ENCODE measurements at places on chromosomes 2 and 18.

- DNase-seq = no peak
Observed at GRCh38 chr2:229679393-229680125, 34.8 kb downstream of the DNER start.

GRCh38 chr2:80748592-80748991 is 444.0 kb upstream of the LRRTM1 start:
- no peak for DNase-seq

DNA sequence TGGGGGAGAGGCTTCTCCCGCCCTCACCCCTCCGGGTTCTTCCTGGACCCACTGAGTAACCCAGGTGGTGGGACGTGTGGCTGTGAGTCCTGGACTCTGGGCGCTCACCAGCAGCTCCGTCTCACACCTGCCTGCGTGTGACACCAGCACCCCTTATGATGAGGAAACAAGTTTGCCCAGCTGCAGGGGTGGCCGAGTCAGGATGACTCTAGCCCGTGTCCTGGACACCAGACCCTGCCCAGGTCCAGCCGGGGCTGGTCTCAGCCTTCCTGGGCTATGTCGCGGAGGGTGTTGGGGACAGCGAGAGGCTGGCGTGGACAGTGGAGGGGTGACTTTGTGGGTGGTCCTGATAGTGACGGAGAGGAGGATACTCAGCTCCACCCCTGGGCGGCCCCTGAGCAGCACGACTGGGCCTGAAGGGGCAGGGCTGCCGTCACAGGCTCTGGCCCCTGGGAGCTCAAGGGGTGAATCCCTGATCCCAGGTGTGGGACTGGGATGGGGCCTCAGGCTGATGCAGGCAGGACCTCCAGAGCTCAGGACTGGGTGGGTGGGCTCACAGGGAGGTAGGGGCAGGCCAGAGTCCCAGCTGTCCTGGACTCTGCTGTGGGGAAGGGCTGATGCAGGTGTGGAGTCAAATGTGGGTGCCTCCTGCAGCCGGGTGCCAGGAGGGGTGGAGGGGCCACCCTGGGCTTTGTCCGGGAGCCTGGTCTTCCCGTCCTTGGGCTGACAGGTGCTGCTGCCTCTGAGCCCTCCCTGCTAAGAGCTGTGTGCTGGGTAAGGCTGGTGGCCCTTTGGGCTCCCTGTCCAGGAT is 3.7 kb downstream of the GPR35 start:
- no peak for DNase-seq

- DNase-seq = no peak
Observed at GRCh38 chr2:25386971-25387875, 45.5 kb upstream of the DNMT3A start.

DNA sequence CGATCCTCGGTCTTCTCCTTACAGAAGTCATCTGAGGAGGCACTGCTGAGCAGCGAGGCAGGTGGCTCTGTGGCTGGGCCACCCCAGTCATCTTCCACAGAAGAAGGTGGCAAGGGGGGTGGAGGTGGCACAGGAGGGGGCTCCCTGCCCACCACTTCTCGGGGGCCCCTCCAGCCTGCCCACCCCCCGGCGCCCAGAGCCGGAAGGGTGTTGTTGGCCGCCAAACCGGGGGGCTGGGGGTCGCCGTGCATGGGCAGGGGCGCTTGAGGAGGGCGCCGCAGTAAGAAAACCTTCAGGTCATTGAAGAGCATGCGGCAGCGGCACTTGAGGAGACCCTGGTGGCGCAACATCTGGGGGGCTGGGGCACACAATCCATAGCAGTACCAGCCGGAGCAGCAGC is 2.5 kb downstream of the MARCHF4 start:
- no peak for DNase-seq

GRCh38 chr2:3280197-3280596 is 97.4 kb downstream of the EIPR1 start:
- DNase-seq = no peak

- DNase-seq = no peak
Observed at GRCh38 chr2:95348609-95349567, 51.7 kb downstream of the KCNIP3 start.

DNA sequence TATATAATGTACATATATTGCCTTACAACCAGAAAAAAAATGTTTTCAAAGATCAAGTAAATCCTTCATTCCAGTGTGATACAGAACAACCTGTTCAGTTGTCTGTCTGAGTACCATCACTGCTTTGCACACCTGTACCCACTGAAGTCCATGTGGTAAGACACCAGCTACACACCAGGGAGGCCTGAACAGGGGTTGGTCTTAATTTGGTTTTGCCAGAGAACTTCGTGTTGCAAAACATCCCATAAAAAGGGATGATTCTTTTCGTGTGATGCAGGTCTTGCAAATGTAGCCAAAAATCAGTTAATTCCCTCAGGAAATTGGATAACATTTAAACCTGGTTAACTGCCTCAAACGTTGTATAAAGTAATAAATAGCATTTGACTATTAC is 73.7 kb upstream of the SLC1A4 start:
- DNase-seq = no peak

DNA sequence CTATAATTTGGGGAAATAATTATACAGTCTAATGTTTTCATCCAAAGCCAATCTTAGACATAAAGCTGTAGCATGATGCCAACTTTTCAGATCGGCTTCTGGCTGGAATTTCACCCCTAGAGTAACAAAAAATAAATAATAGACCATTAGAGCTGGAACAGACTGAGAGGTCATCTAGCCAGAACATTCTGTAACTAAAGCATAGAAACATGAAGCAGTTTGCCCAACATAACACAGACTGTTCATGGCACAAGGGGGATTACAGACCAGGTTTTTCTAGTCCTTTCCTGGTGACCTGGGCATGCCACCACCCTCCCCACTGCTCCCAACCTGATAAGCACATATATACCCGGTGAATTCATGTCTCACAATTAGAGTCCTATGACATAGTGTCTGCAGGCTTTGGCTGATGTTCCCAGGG is 116.4 kb upstream of the PPP1CB start:
- no peak for DNase-seq

DNA sequence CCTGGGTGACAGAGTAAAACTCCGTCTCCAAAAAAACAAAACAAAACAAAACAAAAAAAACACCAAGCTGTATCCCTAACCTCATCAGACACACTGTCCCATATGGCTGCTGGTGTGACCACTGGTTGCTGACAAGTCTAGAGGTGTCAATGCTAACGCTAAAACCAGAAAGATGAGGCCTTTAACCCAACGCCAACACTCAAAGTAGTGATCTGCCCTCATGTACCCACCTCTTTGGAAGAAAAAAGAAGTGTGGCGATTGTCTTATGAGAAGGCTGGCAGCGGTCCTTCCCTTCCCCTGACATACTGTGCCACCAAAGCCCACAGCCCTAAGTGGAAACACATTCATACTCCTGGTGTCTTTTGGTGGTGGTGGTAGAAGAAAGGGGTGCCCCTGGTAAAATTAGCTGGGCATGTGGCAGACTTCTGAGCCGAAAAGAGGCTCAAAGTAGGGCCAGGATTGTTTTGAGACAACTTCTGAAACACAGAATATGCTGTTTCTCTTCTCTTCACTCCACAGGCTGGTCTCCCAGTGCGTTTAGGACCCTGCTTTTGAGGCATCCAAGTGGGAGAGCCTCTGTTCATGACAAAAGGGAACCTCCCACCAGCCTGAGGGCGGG is 9.8 kb downstream of the SERTAD2 start:
- DNase-seq = no peak

DNA sequence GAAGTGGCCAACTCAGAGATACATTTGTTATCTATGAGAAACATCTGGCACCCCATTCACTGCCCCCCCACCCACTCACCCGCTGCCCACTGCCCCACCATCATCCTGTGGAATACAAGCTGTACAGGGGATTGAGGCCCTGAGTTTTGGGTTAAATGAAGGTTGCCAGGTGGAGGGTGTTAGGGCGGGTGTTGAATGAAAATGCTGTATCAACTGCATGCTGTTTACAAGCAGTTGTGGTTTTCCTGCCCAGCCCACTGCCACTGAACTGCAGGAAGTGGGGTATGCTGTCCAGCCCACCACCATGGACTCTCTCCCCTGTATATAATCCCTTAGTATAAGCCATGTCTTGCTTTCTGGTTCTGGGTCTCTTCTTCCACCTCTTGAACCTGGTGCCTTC is 481.9 kb downstream of the METTL4 start:
- no peak for DNase-seq

DNA sequence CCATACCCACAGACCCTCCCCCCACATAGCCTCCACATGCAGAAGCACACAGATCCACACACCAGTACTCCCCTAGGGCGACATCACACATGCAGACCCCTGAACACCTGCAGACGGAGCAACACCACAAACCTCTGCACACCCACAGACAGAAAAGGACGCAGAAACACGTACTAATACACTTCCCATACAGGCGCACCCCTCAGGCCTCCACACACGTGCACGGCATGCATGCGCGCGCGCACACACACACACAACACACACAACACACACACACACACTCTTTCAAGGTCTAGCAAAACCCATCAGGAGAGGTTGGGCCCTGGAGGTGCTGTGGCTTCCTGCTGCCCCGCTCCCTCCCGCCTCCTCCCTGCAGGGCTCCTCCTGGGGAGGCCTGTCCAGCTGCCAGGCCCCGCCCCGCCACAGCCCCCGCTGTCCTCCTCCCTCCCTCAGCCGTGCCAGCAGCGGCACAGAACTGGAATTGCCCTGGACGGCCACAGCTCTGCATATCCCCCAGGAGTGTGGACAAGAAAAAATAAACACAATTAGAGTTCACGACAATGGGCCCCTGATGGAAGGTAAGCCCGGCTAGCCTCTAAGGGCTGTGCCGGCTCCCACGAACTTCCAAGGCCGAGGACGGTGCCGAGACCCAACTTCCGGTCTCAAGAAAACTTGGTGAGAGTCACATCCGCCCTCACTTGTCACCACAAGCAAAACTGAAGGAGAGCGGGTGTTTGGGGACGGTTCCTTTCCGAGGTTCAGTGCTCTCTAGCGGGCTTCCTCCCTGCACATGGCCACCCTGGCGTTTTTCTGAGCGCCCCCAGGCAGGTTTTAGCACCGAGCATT is 6.8 kb downstream of the ZFP36L2 start:
- no peak for DNase-seq

DNA sequence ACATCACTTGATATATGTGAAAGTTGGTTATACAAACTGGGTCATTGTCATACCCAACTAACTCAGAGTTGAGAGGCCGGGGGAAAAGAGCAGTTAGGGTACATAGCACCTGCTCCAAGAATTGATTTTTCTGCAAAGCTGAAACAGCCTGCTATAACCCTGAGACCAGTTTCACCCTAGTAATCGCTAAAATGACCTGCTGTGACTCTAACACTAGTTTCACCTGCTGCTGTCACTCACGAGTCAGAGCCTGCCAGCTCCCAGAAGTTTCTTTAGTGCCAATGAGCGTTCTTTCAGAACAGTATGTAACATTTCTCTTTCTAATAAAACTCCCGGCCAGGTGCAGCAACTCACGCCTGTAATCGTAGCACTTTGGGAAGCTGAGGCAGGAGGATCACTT is 28.0 kb downstream of the SRSF7 start:
- no peak for DNase-seq
